Left lobe of liver (tissue), 2 donors: ENCODE measurements at places on chromosomes 1 and 21. TPM values are rescaled to one million over a fixed set of nuclear protein-coding genes. Genes with fewer than 3 reads are reported as not detected.

Gene RGS5
- 10.1 TPM for total RNA-seq

Gene OR2L13
- total RNA-seq: not detected

Gene PBX1
- total RNA-seq: 9.5 TPM

Gene SLC5A3
- total RNA-seq: 9.1 TPM

Gene MROH9
- not detected for total RNA-seq

Gene KIF14
- total RNA-seq: 0.10 TPM

Gene PPIAL4G
- not detected for total RNA-seq

Gene CAPN2
- 25.1 TPM for total RNA-seq

Gene ITLN2
- not detected for total RNA-seq

Gene SLC35F3
- 0.08 TPM for total RNA-seq

Gene PKP1
- total RNA-seq: 0.03 TPM

Gene SLC9C2
- not detected for total RNA-seq

Gene ANKRD35
- total RNA-seq: 2.4 TPM

Gene SPRR3
- not detected for total RNA-seq

Gene RPS8
- total RNA-seq: 471 TPM

Gene SPATA17
- 0.20 TPM for total RNA-seq

Gene DRAXIN
- total RNA-seq: not detected

Gene UMODL1
- 0.18 TPM for total RNA-seq

Gene OR2T35
- not detected for total RNA-seq

Gene RBM8A
- 45.0 TPM for total RNA-seq

Gene SIM2
- total RNA-seq: not detected

Gene USH2A
- total RNA-seq: 1.5 TPM

Gene GUCA2A
- not detected for total RNA-seq
